ENCODE measurements at places on chromosomes 4 and X.

DNA sequence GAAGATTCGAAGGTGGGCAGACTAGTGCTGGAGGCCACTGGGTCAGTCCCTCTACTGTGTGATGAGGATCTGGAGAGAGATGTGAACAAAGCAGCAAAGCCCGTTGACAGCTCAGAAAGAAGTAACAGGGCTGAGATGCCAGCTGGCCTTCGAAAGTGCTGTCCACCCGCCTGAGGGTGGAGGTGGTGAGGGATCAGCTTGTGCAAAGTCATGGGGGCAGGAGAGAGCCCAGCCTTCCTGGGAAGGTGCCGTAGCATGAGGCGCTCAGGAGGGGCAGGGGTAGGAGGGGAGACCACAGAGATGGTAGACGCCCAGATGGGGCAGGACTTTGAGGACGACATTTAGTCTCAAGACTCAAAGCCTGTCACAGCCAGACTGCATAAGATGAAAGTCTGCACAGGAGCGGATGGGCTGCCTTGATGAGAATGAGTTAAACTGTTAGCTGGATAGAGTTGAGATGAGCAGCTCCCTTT is 19.7 kb downstream of the TBC1D14 start:
- no peak for DNase-seq

DNA sequence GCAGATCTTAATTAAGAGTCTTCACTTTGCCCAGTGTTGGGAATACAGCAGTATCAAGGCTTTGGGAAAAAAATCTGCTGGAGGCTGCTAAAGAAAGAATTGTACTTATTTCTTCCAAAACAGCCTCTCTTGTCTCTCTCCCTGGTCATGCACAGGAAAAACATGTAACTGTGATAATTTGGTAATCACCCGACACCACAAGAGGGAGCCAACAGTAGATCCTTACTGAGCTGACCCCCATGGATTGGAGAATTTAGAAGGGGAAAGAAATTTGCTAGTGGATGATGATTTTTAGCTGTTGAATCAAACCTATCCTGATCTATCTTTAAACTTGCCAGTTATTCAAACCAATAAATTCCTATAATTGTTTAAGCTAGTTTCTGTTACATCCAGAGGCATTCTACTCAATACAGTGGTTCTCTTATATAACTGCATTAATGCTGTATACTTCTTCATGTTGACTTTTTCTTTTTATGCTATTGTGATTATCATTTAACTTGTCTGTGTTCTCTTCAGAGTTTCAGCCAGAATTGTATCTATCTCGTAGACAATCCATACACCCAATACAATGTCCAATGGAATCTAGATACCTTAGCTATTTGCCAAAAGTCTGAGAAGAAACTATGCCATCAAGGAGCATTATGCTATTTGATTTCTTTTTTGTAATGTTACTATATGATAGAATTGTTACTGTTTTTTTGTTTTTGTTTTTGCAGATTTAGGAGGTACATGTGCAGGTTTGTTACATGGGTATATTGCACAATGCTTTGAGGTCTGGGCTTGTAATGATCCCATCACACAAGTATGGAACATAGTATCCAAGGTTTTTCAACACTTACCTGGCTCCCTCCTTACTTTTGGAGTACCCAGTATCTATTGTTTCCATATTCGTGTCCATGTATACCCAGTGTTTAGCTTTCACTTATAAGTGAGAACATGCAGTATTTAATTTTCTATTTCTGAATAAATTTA is 31.3 kb upstream of the ARHGEF38 start:
- DNase-seq = peak; percentile 27

DNA sequence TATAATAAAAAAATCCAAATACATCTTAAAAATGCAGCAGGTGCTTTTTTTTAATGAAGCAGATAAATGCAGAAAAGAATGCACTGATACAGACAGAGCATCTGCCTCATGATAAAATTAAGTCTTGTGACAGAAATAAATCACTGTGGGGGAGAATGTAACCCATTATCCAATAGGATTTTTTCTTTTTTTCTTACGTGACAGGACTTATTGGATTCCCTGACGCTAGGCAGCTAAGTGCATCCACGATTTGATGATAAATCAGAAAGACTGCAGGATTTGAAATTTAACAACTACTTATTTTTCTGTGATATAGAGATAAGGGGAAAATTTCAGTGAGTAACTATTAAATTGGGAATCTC is 110.6 kb upstream of the PPARGC1A start:
- DNase-seq = no peak

- peak; percentile 12 for DNase-seq
Observed at GRCh38 chr4:56799161-56799759, 22.2 kb downstream of the SPINK2 start.

GRCh38 chr4:111464251-111465045 is 680.8 kb upstream of the FAM241A start:
- no peak for DNase-seq

- DNase-seq = no peak
Observed at GRCh38 chr4:176443646-176444409, 124.1 kb downstream of the SPCS3 start.

- no peak for DNase-seq
Observed at GRCh38 chr4:95387719-95388118, 161.1 kb downstream of the UNC5C start.

- peak; percentile 17 for DNase-seq
Observed at GRCh38 chr4:80189956-80190677, 7.2 kb upstream of the PRDM8 start.

- DNase-seq = no peak
Observed at GRCh38 chrX:105314458-105314857, 94.0 kb upstream of the TEX13A start.

- DNase-seq = no peak
Observed at GRCh38 chr4:148951346-148951745, 509.1 kb upstream of the NR3C2 start.

DNA sequence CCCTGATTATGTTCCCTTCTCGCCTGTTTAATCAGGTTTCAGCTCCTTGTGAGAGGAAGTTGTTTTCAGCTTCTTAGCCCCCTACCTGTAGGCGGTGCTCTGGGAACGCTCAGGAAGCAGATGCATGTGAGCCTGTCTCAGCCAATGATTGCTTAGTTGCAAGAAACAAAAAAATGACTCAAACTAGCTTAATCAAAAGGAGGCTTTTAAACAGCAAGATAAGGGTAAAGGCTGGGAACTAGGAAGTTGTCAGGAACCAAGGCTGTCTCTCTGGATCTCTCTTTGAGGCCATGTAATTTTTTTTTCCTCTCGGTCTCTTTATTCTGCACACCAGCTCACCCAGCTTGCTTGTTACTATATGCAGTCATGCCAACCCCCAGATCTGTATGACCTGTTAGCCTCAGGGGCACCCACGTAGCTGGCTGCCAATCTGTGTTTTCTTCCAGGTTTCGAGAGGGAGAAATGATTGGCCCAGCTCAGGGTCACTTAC is 109.1 kb downstream of the PTTG2 start:
- no peak for DNase-seq

DNA sequence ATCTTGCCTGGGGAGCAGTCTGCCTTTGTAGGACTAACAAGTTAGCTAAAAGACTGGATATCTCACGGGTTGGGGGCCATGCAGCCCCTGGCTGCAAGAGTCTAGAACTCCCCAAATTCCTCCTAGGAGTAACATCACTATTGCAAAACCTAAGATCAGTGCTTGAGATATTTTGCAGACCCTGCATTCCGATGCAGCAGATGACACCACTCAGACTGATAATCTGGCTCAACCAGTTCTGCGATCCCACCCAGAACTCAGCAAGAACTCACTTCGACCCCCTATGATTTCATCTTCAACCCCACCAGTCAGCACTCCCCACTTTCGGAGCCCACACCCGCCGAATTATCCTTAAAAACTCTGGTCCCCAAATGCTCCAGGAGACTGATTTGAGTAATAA is 834.0 kb downstream of the C4orf33 start:
- no peak for DNase-seq

DNA sequence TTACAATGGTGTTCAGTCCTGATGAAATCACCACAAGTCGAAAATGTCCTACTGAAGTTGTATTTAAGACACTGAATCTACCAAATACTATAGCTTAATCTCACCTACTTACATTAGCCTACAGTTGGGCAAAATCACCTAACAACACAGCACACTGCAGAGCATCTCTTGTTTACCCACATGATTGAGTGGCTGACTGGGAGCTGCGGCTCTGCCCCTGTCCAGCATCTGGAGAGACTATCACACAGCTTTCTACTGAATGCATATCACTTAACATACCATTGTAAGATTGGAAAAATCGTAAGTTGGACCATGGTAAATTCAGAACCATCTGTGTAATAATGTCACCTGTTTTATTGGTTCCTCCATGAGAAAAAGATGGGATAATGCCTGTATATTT is 1083.2 kb upstream of the PCDH7 start:
- DNase-seq = no peak

DNA sequence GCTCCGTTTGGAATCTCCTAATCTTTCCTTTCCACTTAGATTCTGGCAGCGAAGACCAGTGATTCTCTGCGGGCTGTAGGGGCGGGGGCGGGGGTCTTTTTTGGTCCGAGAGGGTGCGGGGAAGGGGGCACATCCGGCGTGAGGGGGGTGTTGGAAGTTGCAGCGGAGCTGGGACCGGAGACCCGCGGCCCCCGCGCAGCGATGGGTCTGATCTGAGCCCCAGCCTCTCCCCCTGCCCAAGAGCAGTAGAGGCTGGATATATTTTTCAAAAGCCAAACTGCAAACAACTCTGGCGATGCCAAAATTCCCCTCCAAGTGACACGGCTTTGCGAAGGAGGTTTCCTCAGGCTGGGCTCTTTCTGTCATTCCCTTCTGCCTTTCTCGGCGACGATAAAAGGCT is 355 bp downstream of the GRID2 start:
- DNase-seq = peak; percentile 6

DNA sequence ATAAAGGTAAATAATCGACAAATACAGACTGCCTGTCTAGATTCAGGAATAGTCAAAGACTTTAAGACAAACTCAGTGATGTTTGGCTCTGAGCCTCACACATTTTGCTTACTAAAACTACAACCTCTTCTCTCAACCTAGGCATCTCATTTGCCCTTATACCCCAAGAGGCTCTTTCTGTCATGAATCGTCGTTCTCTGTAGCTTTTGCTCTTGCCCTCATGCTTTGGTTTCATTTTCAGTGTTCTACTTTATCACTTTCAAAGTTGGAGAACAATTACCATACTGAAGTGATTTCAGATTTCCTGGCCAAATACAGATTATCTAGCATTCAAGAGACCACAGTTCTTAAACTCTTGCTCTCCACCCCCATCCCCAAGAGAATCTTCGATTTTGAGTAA is 114.1 kb upstream of the RAP2C start:
- no peak for DNase-seq

GRCh38 chr4:6198768-6199421 is 1.5 kb downstream of the JAKMIP1 start:
- peak; percentile 58 for DNase-seq

- DNase-seq = no peak
Observed at GRCh38 chr4:20486433-20486832, 213.8 kb upstream of the PACRGL start.

DNA sequence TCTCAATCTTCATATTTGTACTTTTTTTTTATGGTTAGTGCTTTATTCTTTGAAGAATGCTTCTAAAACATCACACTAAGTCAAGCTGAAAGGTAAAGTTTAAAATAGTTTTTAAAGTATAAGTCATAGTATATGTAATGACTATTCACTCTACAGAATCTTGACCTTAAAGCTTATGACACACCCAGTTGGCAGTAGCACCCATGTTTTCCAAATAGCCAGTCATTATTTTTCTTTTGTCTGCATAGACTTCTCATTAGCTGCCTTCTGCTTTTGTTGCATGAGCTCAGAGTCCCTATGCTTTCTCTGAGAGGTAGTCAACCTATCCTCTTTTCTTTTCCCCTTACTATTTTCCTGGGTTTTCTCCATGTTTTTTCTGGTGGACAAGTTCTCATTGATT is 231.5 kb downstream of the PCDH18 start:
- DNase-seq = no peak

- no peak for DNase-seq
Observed at GRCh38 chr4:159141193-159141592, 38.3 kb downstream of the RAPGEF2 start.

DNA sequence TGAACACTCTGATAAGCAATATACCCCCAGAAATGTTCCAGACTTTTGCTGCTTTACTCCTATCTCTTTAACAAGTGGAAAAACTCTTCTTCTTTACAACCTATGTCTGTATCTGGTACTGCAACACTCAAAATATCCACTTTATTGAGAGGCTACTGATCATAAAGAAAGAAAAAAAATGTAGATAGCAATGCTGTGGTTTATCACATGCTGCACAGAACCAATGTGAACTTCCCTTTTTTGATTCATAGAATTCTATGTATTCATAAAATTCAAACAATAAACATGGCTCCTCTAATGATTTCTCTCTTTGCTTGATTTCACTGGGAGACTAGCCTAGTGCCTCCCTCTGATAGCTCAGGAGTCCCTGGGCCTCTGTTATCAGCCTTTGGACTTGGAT is 223.5 kb downstream of the ZNF674 start:
- no peak for DNase-seq

- DNase-seq = no peak
Observed at GRCh38 chrX:133415276-133416105, at the start of gene GPC4. Gene GPC4, minus strand, starts transcription at chrX:133415489. Its CDS starts 524 bp downstream, at chrX:133414965.

DNA sequence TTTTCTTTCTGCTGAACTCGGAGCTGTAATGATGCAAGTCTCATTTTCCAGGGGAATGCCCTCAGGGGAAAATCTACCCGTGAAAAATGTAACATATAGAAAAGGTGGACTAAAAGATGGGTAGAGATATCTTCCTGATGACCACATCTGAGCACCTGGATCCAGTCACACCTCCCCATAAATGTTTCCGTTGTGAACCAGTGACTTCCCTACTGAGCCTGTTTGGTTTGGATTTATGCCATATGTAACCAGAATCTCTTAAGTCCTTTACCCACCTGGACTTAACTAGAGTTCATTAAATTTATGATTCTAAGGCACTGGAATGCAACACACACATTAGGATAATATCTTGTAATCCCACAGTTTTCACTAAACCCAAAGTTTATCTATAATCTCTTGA is 171.1 kb downstream of the ZNF330 start:
- no peak for DNase-seq

DNA sequence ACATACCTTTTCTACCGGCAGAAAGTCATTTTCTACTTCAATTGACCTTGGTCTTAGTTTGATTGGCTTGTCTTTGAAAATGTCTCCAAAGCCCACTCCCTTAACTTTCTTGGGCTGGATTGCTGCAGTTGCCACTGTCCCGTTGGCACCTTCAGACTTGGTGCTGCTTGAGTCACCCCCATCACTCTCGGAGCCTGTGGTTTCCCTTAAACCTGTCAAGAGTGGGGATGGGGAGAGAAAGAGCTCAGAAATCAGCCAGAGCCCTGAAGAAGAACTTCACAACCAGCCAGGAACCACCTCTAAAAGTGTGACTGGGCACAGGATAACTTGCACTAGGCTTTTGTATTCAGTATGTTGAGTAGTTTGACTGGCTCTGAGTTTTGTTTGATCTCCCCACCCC is 168.5 kb upstream of the MAP3K15 start:
- no peak for DNase-seq

DNA sequence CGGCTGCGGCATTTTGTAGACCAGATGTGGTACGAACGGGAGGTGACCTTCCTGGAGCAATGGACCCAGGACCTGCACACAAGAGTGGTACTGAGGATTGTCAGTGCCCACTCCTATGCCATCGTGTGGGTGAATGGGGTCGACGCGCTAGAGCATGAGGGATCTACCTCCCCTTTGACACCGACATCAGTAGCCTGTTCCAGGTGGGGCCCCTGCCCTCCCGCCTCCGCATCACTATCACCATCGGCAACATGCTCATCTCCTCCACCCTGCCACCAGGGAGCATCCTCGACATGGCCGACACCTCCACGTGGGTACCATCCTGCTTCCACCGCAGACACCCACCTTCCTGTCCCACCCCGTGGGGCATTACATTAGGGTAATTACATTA is 46.2 kb downstream of the SMARCA5 start:
- no peak for DNase-seq

- DNase-seq = no peak
Observed at GRCh38 chr4:65825116-65825753, 154.9 kb upstream of the EPHA5 start.
